ENCODE measurements at places on chromosomes 6 and 20.
A peak's percentile ranks its signal among the peaks of the same experiment; 100 is the strongest.

GRCh38 chr6:40249935-40250334 lies 315.7 kb upstream of the MOCS1 start:
- DNase-seq: no peak

- no peak for DNase-seq
These were observed 42.6 kb upstream of the HMGN3 start for GRCh38 chr6:79277109-79277508.

DNA sequence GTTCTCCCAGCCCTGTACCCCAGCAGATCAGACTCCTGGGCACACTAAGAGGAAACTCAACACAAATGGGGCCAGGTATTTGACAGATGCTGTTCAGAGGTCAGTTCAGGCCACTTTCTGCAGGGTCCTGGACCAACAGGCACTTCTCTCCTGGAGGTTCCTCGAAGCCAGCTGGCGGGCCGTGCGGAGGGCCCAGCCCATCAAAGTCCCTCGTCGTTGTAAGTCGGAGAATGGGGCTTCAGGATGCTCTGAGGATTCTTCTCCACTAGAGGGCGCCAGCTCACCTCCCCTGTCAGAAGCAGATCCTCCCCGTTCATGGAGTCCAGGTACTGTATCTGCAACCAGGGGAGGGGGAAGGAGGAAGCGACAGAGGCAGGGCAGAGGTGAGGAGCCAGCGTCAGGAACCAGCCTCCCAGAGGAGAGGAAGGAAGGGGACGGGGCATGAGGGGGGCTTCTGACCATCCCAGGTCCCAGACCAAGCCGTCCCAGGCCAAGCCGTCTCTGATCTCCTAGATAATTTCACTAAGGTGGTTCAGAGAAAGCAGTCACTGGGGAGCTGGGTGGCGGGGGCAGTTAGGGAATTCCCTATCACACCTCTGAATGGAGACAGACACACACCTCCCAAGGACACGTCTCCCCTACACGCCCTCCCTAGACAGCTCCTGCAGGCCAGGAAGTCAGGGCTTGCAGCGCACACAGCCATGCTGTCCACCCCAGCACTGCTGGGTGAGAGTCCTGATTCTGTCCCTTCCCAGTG lies 11.7 kb upstream of the FAM83C start:
- DNase-seq: peak; percentile 52

DNA sequence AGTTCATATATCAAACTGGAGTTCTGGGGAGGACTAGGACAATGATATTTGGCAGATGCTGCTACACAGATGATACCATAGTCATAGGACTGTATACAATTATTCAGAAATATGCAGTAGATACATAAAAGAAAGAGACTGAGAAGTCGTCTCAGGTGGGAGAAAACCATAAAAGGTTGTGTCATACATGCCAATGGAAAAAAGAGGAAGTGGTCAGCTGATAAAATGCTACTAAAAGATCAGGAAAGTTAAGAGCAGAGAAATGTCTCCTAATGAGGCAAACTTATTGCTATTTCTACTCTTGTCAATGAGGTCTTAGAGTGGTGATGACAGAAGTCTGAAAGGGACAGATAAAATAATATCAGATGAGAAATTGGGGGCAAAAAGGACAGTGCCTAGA lies 407.6 kb downstream of the COL12A1 start:
- DNase-seq: no peak

DNA sequence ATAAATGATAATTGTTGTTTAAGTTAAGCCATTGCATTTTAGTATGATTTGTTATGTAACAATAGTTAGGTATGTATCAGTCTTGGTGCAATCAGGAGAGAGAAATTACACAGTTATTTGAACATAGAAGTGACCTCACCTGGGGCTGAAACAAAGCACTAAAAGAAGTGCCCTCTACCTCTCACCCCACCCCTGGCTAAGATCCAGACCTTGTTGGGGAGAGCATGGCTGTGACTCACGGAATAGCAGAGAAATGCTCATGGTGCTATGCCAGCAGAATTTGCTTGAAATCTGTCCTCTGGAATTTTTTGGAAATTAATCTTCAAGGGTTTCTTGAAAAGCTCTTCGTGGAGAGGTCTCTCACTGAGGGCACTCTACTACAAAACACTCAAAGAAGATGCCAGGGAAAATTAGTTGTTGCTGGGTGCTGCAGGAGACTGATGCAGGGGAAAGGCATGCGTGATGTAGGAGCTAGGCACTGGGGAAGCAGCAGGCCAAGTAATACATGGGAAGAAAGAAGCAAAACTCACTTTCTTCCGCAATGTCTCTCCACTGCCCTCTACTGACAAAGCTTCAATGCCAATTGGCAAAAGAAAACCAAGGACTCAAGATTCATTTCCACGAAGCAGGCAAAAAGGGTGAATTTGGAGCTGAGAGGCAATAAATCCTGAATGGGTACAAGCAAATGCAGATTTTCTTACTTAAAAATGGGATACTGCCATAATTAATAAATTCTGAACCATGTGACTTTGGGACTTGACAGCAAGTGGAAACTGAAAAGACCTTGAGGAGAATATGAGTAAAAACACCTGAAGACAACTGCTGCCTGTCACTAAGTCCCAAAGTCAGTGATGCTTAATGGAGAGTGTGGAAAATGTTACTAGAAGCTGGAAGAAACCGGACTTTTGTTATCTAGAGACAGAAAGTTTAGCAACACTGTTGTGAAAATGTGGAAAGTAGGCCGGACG lies 136.3 kb upstream of the ZNF184 start:
- no peak for DNase-seq

GRCh38 chr6:99297006-99297405 lies 52.5 kb downstream of the FAXC start:
- DNase-seq: no peak

DNA sequence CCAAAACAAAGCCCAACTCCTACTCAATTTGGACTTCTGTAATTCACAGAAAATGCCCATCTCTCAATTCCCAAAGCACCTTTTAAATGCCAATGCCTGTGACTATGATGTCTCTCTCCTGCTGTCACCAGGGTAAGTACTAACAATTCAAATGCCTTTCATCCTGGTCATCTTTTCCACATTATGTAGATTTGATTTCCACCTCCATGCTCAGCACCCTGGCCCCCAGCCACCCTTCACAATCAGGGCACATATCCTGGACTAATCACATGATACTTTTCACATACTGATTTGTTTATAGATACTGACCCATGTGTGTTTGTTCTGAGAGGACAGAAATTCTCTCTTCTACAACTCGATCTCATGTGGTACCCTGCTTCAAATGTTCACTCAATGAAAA lies 236.3 kb downstream of the PTPRK start:
- DNase-seq: no peak

GRCh38 chr6:25315194-25316177 lies 36.3 kb downstream of the CARMIL1 start:
- DNase-seq: no peak

DNA sequence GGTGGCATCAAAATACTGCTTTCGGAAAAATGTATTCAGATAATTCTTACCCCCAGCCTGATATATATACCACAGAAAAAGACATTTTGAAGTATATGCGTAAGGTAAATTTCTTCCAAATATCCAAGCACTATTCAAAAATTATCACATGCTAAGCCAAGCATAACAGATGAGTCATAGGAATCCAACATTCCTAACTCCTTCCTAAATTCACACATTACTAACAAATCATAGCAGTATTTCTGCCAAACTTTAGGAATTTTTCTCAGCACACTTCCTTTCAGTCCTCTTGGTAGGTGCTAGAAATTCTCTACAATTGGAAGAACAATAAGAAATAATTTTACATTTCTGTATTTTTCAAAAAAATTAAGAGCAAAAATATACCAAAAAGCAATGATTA lies 417.5 kb downstream of the EYS start:
- DNase-seq: no peak

GRCh38 chr6:79742030-79742429 lies 110.9 kb downstream of the SH3BGRL2 start:
- DNase-seq: no peak

DNA sequence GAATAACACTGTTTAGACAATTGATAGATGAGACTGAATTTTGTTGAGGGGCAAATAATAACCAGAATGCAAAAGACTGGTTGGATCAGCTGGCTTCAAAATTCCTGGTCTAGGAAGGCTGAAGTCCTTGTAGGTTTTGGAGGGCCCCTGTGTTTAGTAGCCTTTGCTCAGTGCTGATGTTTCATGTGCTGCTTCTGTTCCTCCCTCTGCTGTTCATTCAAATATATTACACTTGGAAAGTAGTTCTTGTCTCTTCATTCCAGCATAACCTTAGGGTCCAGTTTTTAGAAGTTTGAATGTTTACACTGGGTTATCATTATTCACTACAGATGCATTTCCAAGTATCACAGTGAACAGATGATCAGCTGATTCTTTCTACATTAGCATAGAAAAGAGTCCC lies 72.5 kb downstream of the FLRT3 start:
- no peak for DNase-seq

DNA sequence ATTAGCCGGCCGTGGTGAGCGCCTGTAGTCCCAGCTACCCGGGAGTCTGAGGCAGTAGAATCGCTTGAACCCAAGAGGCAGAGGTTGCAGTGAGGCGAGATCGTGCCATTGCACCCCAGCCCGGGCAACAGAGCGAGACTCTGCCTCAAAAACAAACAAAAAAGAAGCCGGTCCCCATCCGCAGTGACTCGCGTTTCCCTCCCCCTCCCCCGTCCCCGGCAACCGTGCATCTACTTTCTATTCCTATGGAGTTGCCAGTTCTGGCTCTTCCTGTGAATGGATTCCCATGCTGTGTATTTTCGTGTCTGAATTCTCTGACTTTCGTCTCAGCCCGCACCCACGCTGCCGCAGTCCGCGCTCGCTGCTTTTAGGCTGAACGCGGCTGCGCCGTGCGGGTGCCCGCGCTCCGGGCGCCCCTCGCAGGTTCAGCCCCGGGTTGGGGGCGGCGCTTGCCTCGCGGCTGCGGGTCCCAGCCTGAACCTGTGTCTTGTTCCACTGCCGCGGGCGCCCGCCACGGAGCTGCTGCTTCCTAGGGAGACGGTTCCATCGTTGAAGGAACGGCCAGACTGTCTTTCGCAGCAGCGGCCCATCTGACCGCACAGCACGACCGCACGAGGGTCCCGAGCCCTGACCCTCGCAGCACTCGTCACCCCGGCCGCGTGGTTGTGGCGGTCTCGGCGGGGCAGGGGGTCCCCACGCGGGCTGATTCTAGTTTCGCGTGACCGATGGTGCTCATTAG lies 1.1 kb upstream of the MRGBP start:
- no peak for DNase-seq

- no peak for DNase-seq
These were observed 108.9 kb upstream of the AHI1 start for GRCh38 chr6:135606392-135606791.

DNA sequence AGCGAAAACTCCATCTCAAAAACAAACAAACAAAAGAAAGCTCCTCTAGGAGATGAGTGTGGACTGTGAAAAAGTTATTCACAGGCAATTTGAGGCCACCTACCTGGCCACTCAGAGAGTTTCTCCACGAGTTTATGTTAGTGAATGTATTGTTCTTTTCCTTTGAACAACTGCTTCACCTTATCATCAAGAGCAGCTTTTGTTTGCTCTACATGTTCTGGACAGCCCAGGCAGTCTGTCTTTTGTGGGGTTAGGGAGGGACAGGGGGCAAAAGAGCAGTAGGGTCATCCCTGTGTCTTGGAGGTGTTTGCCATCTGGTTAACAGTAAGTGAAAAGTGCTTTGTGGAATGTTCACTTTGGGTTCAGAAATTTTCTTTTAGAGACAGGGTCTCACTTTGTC lies 8.0 kb downstream of the CASS4 start:
- no peak for DNase-seq

DNA sequence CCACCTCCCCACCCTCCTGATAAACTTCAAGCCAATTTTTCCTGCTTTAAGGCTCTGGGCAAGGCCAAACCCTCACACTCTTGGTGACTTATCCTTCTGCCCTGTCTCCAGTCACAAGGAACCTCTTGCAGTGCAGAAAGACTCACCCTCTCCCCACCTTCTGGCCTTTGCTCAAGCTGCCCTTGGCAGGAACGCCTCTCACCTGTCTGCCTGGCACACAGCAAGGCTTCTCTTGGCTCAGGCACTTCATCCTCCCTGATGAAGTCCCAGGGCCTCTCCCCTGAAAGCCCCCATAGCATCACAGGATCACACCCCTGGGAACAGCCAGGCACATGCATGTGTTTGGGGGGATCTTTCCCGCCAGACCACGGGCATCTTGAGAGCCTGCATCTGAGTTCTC lies 68.8 kb upstream of the NNAT start:
- no peak for DNase-seq
